Ammon's horn (tissue), 1 donor: ENCODE measurements at places on chromosomes 2 and 18.
A peak's percentile ranks its signal among the peaks of the same experiment; 100 is the strongest.

DNA sequence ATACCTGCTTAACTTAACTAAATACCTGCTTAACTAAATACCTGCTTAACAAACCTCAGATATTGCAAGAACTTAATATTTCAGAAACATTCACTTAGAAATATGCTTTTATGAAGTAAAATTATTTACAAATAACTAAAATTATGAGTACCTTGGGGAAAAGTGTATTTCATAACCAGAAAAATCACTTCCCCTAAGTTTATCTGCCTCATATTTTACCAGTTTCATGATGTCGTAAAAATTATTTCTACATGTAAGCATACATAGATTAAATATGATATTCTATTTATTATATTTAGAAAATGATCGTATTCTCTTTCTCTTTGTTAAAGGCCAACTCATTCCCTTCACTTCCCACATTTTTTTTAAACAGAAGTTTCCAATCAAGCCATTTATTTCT lies 41.5 kb upstream of the DSC1 start:
- DNase-seq: no peak

DNA sequence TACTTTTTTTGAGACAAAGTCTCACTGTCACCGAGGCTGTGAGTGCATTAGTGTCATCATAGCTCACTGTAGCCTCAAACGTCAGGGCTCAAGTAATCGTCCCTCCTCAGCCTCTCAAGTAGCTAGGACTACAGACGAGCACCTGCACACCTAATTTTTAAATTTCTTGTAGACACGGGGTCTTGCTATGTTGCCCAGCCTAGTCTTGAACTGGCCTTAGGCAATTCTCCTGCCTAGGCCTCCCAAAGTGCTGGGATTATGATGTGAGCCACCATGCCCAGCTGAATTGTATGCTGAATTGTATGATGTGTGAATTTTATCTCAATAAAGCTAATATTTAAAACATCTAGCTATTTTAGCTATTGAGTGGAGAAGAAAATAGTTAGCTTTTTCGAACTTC lies 18.9 kb downstream of the CAB39 start:
- DNase-seq: no peak

DNA sequence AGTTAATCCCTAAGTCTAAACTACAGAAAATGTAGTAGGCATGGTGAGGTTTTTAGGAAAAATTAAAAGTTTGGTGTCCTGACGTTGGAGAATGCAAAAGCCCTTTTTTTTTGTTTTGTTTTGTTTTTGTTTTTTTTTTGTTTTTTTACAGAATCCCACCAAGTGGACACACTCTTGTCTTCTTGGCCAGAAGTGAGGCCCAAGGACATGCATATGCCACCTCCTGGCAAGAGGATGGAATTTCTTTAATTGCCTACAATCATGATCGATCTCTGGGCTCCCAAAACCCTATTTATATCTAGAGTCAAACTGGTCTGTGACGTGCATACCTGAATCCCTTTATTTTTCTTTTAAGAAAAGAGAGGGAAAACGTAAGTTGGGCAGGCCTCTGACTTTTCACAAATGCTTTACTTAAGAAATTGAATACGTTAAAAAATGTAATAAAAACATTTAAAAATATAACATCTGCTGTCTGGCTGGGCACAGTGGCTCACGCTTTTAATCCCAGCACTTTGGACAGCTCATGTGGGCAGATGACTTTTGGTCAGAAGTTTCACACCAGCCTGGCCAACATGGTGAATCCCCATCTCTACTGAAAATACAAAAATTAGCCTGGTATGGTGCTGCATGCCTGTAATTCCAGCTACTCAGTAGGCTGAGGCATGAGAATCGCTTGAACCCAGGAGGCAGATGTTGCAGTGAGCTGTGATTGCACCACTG lies 502.7 kb downstream of the CBLN2 start:
- no peak for DNase-seq

DNA sequence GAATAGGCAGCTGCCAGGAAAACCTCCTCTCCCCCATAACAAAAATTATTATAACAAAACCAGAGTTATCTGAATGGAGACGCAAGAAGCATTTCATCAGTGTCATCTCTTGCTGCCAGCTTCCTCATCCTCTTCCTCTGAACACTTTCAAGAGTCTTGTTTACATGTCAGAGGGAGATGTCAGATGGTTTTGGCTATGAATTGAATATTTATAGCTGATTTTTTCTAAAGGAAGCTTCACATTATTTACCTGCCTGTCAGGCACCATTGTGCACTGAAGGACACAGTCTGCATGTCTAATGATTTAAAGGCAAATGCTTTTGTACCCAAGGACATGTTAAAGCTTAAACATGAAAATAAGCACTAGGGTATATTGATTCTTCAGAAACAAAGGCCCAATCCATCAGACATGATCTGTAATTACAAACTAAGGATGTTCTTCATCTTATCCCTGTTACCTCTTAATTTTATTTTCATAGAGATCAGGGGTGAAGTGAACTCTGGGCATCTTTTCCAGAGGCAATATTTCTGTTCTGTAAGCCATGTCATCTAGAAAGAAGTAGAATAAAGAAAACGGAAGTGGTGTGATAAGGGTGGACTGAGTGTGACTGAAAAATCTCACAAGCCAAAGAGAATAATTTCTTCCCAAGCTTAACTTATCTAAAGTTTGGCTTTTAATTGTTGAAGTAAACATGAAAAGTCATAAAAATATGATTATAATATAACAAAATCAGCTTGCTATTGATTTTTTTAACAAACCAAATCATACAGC lies 168.7 kb downstream of the ANKRD44 start:
- DNase-seq: no peak

DNA sequence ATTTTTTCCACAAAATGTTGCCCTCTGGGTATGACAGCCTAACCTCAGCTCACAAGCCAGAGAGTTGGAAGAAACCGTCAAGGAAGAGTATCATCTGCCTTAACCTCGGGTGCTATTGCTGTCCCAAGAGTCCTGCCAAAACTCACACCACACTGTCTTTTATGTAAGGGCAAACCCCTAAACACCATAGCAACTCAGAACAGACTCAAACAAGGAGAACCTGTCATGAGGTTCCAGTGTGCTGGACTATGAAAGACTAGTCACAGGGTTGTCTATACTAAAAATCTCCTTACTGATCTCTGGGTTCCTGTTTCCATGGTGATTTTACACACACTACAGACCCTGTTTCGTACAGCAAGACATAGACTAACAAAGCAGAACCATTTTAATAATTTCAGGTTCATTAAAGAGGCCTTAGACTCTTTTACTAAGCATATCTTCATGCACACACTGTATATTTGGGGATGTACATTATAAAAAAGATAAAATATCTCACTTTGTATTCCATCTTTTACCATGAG lies 159.8 kb downstream of the PKP4 start:
- no peak for DNase-seq

DNA sequence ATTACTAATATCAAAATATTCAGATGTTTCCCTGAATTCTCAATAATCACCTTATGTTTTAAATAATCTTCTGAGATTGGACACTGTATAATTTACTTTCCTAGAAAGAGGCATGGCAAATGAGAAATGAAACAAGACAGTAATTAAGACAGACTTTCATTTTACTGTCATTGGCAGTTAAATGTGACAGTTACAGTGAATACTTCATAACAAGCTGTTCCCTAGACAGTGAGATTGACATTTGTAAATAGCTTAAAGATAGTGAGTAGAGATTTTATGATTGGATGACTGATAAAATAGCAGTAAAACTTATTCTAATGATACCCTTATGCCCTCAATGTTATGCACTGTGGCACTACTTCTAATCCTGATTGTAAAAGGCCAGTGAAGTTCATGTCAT lies 524.9 kb upstream of the TMEFF2 start:
- DNase-seq: no peak

GRCh38 chr2:199607914-199608313 lies 150.2 kb upstream of the SATB2 start:
- peak; percentile 6 for DNase-seq

DNA sequence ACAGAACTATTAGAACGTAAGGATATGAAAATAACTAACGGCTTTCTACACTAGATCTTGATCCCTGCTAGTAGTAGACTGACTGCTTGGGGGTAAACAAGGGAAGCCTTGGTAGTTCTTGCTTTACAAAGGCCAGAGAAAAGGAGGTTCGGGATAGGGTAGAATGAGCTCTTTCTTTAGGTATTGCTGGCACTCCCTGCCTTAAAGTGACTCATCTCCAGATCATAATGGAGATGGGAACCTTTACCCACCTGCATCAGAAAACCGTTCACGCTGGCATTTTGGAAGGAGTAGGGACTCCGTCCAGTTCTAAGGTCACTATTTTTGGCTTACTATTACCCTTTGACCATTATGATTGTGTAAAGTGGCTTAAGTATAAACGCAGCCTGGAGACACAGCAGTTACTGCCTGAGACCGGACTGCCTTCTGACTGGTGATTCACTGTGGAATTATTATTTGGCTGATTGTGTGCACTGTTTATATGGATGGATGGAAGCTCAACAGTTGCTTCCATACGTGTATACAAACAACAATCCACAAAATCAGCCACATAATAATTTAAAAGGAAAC lies 482.5 kb downstream of the STK39 start:
- DNase-seq: no peak

- DNase-seq: no peak
Observed at GRCh38 chr2:239004274-239005015, 156.6 kb downstream of the TWIST2 start.

DNA sequence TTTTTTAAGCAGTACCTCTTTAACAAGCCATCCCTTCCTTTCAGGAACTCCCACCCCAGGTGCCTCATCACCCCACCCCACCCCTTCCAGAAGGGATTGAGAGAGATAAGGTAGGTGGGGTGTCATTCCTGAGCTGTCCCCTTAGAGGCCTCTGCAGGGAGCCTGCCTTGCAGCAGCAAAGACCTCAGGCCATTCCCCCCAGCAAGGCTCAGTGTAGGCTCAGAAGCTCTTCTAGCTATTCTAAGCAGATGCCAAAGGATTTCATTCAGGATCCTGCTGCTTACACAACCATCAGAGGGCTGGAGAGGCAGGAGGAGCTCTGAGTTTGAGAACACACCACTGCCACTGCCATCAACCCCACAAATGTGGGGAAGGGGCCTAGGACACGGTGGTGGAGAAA lies 5.8 kb upstream of the FIGLA start:
- no peak for DNase-seq
